Ureter (tissue), 1 donor: ENCODE measurements at places on chromosomes 3 and 15. TPM values are rescaled to one million over a fixed set of nuclear protein-coding genes. Genes with fewer than 3 reads are reported as not detected.

DNA sequence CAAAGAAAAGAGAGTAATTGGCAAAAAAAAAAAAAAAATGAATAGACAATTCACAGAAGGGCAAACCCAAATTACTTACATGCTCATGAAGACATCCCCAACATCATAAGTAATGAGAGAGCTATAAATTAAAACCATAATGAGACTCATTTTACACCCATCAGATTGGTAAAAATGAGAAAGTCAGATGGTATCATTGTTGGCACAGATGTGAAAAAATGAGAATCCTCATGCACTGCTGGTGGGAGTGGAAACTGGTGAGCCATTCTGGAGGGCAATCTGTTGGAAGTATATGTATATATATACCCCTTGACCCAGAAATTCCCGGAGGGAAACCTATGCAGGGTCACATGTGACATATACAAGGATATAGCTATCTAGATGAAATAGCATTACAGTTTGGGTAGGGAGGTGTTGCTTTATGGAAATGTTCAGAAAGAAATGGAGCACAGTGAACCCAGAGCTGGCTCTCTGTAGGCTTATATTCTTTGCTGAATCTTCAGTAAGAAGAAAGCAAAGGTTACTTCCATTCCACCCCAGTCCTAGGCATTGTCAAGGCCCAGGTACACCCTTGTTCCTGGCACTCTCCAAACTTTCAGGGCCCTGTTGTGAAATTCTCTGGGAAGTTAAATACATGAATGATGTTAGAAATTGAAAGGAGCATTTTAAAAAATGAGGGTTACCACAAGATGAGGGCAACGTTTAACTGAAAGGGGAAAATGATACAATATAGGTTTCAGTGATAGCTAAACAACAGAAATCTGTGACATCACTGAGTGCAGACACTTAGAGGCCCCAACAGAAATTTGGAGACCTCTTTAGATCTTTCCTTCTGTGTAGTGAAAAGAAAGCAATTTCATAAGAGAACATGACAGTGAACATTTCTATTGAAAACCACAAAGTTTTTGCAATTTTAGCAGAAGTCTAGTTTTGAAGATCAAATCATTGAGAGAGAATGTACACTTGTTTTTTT lies 132.7 kb upstream of the TPRG1 start:
- DNase-seq: no peak

GRCh38 chr3:72437661-72438406 lies 410.4 kb downstream of the SHQ1 start:
- no peak for DNase-seq

GRCh38 chr3:108562565-108562964 lies 26.7 kb downstream of the CIP2A start:
- no peak for DNase-seq

DNA sequence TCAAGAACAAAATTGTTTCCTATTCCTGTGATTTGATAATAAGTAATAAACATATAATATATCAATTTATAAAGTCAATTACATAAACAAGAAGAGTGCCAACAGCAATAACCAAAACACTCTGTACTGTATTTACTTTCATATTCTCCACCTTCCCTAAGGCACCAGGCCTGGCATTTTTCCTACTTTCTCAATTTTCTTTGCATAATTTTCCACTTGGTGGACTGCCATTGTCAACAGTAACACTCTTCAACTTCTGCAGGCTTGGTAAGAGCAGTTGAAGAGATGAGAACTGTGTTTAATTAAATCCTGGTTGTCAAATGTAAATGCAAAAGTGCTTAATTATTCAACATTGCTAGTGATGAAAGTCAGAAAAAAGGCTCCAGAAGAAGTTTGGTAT lies 229.8 kb upstream of the PLSCR5 start:
- no peak for DNase-seq

LRRN1 gene
- total RNA-seq: 4.7 TPM

GRM2 gene
- 0.23 TPM for total RNA-seq

RASA2 gene
- 34.2 TPM for total RNA-seq
